ENCODE measurements at places on chromosomes 4 and X.
A peak's percentile ranks its signal among the peaks of the same experiment; 100 is the strongest.

DNA sequence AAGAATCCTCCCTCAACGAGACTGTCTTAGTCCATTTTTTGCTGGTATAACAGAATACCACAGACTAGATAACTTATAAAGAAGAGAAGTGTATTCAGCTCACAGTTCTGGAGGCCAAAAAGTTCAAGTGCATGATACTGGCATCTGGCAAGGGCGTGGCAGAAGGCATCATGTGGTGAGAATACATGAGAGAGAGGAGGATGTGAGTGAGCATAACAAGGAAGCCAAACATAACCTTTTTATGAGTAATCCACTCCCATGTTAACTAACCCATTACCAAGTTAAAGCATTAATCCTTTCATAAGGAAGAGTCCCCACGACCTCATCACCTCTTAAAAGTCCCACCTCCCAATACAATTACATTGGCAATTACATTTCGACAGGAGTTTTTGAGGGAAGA is 504.6 kb downstream of the IQCM start:
- DNase-seq = no peak

DNA sequence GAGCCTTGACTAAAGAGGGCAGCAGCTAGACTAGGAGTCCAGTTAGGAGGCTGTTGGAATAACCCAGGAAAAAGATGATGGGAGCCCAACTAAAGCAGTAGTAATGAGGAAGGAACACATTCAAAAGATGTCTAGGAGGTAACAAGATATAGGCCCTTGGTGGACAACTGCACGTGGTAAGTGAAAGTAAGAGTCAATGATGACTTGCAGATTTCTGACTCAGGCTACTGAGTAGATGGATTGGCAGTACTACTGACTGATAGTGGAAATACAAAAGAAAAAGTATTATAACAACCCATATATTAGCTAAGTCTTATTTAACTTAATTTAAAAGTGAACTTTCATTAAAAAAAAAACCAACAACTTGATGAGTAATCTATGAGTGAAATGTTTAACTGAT is 74.0 kb downstream of the PAK3 start:
- DNase-seq = no peak

DNA sequence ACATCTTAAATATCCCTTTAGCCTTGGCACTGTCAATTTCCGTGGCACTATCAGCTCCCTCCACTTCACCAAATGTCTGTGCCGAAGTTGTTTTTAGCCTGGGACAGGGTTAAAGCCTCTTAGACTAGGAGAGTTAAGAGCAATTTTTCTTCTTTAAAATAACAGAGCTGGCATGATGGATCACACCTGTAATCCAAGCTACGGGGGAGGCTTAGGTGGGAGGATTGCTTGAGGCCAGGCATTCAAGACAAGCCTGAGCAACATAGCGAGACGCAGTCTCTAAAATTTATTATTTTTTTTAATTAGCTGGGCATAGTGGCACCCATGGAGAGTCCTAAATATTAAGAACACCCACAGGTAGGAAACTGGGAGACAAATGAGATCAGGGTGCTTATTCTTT is 209.8 kb upstream of the MAGEB18 start:
- no peak for DNase-seq

DNA sequence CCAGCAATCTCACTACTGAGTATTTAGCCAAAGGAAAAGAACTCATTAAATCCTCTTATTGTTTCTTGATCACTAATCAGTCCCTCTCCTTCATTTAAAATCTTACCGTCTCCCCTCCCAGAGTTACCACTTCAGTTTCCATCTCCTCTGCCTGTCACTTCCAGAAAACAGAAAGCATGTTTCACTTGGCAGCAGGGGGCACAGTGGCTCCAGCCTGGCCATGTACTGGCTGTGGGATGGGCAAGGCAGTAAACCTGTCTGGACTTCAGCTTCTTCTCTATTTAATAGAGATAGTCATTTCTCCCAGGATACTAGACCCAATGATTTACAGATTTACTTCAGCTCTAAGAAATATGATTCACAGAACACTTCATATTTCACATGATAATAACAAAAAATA is 63.2 kb downstream of the CD40LG start:
- no peak for DNase-seq

GRCh38 chr4:90183254-90183653 is 56.1 kb downstream of the CCSER1 start:
- no peak for DNase-seq

- no peak for DNase-seq
Observed at GRCh38 chrX:47828984-47829383, 7.7 kb upstream of the ZNF81 start.

DNA sequence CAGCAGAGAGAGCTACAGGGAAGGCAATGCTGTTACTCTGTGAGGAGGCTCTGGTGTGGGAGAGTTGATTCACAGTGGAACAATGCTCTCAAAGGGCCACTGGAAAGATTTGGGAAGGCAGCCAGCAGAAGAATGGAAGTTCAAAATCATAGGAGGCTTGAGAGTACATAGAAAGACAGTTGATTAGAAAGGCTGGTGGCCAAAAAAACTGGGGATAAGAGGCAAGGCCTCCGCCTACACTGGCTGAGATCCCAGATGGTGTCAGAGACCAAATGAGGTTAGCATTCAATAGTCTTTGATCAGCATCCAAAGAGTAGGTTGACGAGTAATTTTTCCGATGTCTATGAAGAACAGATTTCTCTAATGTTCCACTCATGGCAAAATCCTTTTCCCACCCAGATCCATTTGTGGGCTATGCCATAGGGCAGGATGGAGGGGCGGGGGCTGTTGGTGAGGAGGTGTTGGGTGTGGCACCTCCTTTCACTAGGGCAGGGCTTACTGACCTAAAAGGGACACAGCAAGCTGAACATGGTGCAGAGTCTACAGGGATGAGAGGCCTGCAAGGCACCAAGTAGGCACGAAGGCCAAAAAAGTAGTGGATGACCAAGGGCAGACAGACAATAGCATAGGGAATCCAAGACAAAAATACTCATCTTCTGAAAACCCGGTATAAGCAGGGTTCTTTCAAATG is 15.1 kb downstream of the TEC start:
- no peak for DNase-seq

DNA sequence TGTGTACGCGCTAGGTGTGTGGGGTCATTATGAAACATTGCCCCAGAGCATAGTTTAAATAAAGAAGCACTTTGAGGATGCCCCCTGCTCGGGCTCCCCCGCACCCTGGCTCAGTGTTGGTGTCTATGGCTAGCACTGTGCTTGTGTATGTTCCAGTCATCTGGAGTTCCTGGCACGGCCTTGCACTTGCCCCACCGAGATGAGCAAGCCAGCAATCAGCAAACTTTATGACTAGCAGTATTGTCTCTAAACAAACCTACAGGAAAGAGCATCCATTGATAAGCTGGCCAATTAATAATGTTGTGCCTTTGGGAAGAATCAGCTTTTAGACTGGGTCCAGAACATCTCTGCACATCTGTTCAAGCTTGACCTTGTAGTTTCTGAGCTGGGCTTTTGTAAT is 707 bp upstream of the SHROOM4 start:
- no peak for DNase-seq

- DNase-seq = no peak
Observed at GRCh38 chr4:155713911-155714310, 44.9 kb upstream of the GUCY1B1 start.

GRCh38 chr4:153502584-153502983 is 36.4 kb downstream of the TMEM131L start:
- no peak for DNase-seq

- no peak for DNase-seq
Observed at GRCh38 chr4:113684534-113685091, 76.9 kb downstream of the CAMK2D start.

DNA sequence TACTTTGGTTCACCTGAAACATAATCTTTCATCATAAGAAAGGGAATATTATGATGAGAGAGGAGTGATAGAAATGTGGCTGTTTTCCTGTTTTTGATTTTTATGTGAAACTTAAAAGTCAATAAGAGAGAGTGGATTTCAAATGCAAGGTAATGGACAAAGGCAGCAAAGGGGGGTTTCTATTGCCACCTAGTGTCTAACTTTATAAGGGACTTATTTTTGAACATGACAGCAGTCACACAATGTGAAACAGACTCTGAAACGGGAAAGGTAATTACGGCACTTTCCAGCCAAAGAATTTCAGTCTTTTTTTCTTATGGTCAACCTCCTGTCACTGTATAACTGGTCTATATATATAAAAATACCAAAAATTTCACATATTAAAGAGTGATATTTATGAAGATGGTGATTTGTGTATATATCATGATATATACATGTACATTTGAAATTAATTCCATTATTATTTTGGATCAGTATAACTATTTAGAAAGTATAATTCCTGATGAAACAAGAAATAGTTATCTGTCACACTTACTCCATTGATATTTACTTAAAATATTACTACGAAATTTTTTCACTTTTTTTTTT is 127.1 kb downstream of the FBXO8 start:
- peak; percentile 4 for DNase-seq

All from HL-60 (cell line).